GM19239 (cell line): ENCODE measurements at places on chromosomes 2 and 18.
A peak's percentile ranks its signal among the peaks of the same experiment; 100 is the strongest.

DNA sequence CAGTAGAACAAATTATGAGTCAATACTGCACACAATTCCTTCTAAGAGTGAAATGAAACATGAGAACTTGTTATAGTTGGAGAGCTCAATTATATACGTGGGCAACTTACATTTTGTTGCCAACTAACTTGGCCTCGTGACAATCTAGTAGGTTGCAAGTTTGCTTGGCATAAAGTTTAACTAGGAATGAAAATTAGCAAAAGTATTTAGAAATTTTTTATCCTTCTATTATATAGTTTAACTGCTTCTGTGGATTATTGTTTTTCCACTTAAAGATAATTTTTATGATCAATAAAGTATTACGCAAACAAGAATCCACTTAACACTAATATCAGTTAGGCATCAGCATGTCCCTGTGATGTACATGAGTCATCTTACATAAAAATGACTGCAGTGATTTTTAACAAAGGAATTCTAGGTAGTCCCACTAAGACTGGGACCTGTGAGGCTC, 41.1 kb downstream of the FAM124B start:
- DNase-seq: no peak

GRCh38 chr2:32969444-32970162, 22.9 kb downstream of the LTBP1 start:
- no peak for DNase-seq

DNA sequence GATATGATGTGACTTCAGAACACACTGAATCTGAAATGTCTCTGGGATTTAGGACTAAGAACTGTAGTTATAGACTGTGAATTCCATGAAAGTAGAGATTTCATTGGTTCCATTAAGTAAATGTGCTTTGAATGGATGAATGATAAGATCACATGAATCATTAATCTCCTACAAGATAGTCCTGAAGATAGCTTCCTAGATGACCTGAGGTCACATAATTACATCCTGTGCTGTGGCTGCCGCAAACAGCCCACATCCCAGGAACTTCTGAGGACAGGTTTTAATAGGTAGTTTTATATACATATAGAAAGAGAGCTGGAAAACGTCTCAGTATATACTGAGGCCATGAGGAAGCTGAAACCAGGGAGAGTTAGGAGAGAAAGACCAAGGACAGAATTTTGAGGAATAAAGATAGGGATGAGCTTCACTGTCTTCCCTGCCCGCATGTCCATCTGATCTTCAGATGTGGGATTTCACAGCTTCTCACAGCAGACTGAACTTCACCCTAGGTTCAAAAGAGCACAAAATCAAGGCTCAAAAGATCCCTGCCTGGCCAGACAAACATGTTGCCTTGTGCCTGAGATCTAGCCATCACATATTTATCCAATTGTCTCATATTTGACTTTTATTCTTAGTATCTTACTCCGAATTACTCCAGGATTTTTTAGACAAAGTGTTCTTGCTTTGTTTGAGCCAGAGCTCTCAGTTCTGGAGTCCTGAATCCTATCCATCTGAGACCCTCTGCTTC, 188.2 kb downstream of the IRS1 start:
- no peak for DNase-seq

DNA sequence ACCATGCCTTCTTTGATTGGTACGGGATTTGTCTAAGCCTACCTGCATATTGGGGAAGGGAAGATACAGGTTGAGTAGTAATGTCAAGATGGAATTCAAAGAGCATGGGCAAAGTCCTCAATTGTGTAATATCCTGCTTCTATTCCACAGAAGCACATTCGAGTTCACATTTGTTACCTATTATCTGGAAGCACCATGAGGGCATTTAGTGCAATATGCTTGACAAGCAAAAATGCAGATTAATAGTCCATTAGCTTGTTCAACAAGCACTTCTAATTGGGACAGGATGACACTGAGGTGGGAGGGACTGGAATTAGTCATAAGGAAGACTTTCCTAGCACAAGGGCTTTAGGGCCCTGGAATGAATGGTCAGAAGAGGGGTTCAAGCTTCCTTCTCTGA, 40.5 kb downstream of the MYO5B start:
- no peak for DNase-seq

DNA sequence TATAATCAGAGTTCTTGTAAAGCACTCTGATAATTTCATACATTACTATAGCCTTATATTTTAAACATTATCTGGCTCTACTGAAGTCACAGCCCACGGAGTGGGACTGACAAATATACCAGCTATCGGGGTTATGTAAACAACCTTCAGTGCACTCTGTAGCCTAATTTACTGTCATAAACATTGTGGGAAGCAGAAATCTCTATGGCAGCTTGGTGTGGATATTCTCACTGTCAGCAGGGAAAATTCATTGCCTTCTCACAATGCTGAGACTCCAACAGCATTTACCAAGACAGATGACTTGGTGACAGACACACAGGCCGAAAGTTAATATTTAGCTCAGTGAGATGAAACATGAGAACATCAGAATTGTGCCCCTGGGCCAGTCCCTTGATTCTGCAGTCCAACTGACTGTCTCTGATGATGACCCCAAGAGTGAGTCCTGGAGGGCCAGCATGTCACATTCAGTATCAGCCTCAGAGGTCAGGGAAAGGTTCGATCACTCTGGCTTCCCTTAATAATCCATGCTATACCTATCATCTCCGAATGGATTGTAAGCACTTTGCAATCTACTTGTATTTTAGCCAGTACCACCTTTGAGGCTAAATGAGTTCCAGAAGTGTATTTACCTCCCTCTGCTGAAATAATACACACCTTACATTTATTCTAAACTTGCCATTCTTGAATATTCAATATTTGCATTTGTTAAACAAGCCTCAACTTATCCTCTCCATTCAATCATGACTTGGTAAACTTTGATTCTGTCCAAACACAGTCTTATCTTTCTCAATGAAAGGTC, 146.2 kb upstream of the OSR1 start:
- no peak for DNase-seq

- DNase-seq: no peak
Observed at GRCh38 chr2:176157499-176158185, 535 bp downstream of the HOXD3 start.

GRCh38 chr2:71925268-71926088, 222.2 kb downstream of the CYP26B1 start:
- DNase-seq: no peak

GRCh38 chr2:25608718-25609117, 64.7 kb downstream of the DTNB start:
- no peak for DNase-seq

GRCh38 chr18:63185984-63186383, 133.6 kb downstream of the BCL2 start:
- no peak for DNase-seq

GRCh38 chr2:112482309-112483041, 519 bp downstream of the TTL start:
- DNase-seq: peak; percentile 60

- no peak for DNase-seq
Observed at GRCh38 chr2:202542142-202542541, 92.6 kb upstream of the FAM117B start.

GRCh38 chr2:15890936-15891905, 49.1 kb upstream of the MYCN start:
- no peak for DNase-seq

DNA sequence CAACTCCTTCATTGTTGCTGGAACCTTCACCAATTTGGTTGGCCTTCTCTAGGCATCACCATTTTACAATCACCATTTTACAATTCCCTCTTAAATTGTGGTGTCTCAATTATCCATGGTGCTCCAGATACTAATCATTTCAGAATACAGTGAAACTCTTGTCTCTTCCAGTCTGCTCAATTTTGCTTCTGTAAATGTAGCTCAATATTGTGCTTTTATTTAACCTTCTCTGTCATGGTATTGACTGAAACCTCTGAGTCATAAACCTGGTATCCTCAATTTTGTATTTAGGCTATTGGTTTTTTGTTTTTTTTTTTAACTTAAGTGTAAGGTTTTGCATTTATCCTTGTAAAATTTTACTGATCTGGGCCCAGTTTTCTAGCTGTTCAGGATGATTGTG, 16.1 kb downstream of the STRADB start:
- DNase-seq: no peak

GRCh38 chr2:219207884-219208740, 1.5 kb downstream of the ZFAND2B start:
- no peak for DNase-seq

DNA sequence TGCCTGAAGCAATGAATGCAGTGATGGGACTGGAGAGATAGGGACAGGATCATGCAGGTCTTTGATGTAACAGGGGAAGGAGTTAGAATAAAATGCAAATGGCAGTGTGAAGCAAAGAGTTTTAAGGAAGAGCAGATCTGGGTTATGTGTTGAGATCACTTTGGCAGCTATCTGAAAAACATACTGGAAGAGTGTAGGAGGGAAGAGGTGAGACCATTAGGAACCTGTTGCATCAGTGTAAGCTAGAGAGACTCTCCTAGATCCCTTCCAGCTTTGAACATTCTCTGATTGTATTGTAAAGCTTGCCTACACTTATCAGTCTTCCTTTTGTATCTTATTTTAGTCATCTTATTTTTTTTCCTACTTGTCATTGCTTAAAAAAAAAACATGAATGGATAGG, 10.5 kb downstream of the ACVR2A start:
- DNase-seq: no peak

DNA sequence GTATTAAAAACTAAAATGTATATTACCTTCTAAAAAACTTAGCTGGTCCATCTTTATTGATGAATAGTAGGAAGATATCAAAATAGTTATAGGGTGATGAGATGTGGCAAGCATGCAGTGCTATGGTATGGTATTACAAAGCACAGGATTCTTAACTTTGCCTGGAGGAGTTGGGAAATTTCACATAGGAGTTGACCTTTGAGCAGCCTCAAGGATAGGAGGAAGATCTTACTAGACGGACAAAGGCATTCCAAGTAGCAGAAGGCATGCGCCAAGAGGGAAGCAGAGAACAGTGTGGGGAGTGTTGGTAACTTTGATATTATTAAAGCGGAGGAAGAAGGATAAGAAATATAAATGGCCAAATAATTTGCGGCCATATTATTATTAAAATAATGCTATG, 60.0 kb downstream of the TTC21B start:
- no peak for DNase-seq

GRCh38 chr2:238689871-238690389, 158.0 kb upstream of the TWIST2 start:
- DNase-seq: no peak

DNA sequence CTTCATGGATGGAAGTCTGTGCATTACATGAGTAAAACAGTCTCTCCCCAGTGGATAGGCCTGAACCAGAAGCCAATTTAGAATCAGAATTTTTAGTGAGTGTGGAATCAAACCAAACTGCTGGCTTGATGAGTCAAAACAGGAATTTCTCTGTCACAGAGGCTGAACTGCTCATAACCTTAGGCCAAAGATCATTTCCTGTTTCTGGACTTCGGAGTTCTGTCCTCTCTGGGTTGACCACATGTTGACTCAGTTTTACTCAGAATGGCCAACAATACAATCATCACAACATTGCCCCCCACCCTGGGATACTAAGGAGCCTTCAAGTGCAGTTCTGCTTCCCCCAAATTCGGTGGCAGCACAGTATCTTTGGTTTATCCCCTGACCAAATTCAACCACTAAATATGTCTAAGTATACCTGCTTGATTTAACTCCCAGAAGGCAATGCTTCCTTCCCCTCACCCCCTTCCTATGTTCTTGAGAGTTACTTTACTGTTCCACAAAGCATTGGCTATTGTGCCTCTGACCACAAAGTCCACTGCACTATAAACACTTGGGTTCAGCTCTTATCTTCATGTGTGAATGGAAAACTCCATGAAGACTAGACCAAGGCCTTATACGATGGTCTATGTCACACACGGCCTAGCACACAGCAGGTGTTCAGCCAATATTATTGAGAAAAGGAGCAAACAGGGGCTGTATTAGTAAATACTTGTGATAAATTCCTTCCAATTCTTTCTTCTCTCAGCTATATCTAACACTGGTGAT, 67.8 kb downstream of the NXPH2 start:
- peak; percentile 32 for DNase-seq

DNA sequence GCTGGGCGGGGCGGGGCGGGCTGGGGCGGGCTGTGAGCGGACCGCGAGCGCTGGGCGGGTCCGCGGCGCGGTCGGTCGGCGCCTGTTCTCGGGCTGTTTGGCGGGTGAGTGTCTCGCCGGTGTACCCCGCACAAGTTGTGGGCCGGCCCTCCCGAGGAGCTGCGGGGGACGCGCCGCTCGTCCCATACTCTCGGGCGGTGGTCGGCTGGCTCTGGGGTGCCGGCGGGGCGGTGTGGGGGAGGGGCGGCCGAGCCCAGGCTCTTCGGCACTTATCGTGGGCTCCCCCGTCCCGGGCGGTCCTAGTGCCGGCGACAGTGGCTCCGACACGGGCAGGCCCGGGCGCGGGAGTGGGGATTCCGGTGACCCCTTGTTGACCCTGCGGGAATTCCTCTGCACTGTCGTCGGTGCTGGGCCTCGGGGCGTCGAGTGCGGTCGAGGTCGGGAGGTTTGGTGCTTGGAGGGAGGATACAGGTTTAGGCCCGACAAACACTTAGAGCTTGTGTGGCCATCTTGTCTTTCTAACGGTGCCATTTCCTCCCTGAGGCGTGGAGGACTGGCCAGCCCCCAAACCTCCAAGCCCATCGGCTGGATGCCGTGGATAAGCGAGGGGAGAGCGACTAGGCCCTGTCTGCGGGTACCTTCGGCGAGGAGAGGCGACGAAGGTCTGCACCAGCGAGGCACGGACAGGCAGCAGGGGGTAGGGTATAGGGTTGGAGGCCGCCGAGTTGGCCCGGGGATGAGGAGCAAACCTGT, at the start of gene SEPTIN2:
Gene SEPTIN2 (plus strand): TSS at position 47 of the 753 bp plus-strand sequence. CDS start 8,308 bp downstream, outside the sequence.
- DNase-seq: no peak

- no peak for DNase-seq
Observed at GRCh38 chr18:41532344-41533086, 422.5 kb upstream of the PIK3C3 start.

- no peak for DNase-seq
Observed at GRCh38 chr2:15584767-15585469, 6.8 kb upstream of the DDX1 start.

DNA sequence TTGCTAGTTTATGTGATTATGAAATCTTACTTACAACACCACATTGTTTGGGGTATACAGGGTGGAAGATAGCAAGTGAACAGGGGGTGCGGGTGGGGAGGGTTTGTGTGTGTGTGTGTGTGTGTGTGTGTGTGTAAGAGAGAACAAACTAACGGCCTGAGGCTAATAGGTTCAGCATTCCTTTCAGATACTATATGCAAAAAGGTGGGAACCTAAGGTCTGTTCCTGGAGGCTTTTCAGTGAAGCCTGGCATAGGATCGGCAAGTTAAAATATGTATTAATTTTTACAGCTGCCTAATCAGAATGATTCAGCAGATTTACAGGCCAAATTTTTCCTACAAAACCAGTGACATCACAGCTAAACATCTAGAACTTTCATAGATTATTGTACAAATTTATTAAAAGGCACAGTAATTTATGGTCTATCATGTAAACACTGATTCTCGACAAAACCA, 7.6 kb upstream of the SPDYA start:
- no peak for DNase-seq

DNA sequence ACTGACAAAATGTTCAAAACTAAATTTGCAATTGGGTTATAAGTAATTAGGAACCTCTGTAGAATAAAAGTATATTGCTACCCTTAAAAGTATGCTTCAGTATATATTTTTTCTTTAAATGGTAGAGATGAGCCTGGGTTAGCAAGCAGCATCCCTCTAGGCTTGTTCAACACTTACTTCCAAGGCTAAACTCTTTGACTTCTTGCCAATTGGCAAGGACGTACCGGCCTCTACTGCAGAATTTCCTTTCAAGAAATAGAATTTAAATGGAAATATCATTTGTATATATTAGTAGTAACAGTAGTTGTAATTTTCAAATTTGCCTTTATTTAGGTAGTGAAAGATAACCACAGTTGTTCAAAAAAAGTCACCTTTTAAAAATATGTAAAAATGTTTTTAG, 105.1 kb upstream of the SLC38A11 start:
- DNase-seq: no peak

- DNase-seq: no peak
Observed at GRCh38 chr2:184346338-184346862, 251.9 kb upstream of the ZNF804A start.
